NCI-H460 (cell line): ENCODE measurements at places on chromosomes 4 and X.

- peak; percentile 54 for DNase-seq
These were observed 89.6 kb upstream of the MAD2L1 start for GRCh38 chr4:120156120-120156718.

GRCh38 chr4:122798101-122798500 is 28.5 kb upstream of the FGF2 start:
- DNase-seq, result peak; percentile 47

GRCh38 chr4:8642651-8643321 is 50.2 kb downstream of the CPZ start:
- DNase-seq, result no peak

- DNase-seq, result no peak
These were observed 6.6 kb downstream of the KLHL15 start for GRCh38 chrX:24020306-24020876.

DNA sequence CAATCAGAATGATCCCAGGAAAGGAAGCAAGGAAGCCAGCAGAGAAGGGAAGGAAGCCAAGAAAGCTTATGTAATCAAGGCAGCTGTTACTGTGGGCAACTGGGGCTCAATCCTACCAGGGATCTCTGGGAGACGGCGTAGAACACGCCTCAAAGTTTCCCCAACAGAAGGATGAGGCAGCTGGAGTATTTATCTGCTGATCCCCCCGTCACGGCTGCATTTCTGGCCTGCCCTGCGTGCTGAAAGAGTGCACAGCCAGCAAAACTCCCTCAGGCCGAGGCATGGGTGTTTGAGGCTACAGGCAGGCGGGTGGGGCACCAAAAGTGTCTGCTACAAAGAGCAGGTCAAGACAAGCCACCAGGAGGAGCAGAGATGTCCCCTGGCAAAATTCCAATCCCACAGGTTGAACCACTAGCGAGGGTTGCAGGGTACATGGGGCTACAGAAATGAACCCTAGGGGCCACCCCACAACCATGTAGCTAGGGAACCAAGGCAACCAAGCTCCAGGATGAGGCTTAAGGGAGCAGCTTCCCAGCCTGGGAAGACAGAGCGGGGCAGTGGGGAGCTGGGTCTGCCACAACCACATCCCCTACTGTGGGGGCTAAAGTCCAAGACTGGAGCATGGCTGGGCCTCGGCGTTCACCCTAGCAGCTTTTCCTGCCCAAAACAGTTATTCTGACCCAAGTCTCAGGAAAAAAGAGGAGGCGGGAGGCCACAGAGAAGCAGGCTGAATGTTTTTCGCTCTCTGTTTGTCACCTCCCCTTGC is 113.4 kb downstream of the BCOR start:
- no peak for DNase-seq

DNA sequence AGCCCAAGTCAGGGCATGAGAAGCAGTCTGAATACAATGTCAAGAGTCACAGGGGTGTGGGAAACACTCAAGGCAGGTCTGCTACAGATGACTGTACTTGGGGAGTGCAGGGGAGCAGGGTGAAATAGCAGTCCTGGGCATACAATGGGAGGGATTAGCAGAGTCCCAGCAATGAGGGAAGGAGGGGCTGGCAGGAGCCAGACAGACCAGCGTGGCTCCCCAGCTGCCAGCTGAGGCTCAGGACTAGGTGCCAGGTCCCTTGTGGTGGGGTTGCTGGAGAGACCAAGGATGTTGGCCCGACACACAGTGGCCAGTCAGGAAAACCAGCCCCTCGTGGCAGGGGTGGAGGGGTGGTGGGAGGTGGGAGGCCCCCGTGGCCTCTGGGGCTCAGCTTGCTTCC is 86.6 kb downstream of the RTL5 start:
- DNase-seq, result no peak

GRCh38 chrX:499870-500364 is 113.2 kb upstream of the PPP2R3B start:
- DNase-seq, result no peak

DNA sequence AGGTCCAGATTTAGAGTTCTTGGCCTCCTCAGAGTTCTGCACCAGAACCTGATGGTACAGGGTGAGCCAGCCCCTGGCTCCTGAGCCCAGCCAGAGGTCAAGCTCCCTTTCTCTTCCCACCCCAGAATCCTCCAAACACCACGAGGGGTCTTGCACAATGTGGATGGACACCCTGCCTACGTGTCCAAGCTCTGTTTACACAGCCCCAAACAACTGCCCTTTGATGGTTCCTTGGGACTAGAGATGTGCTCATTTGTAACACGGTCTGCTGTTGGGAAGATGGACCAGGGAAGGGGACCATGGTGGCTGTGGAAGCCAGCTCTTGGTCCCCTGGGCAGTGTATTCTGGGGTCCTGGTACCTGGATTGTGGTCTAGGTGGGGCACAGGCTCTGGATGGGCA is 40.0 kb upstream of the RPS6KA3 start:
- no peak for DNase-seq

- DNase-seq, result no peak
These were observed 13.7 kb downstream of the RWDD4 start for GRCh38 chr4:183645326-183645725.

GRCh38 chr4:43282534-43282933 is 390.0 kb downstream of the GRXCR1 start:
- DNase-seq, result no peak

DNA sequence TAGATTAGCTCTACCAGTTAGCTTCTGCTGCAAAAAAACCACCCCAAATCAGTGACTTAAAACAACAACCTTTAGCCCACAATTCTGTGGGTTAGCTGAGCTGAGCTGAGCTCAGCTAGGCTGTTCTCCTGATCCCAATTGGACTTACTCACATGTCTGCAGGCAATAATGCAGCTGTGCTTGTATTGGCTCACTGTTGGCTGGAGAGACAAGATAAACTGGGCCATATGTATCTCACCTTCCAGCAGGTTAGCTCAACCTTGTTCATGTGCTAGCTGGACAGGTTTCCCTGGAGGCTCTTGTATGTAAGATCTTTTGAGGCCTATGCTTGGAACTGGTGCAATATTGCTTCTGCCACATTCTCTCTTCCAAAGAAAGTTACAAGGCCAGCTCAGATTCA is 261.5 kb upstream of the ADGRL3 start:
- DNase-seq, result no peak

GRCh38 chr4:26568446-26568994 is 15.4 kb upstream of the TBC1D19 start:
- peak; percentile 86 for DNase-seq

GRCh38 chrX:69362856-69363255 is 141.3 kb upstream of the NALF2 start:
- no peak for DNase-seq

- peak; percentile 92 for DNase-seq
These were observed 25.5 kb downstream of the GPAT3 start for GRCh38 chr4:83561381-83561780.

- DNase-seq, result no peak
These were observed 570.7 kb downstream of the BCOR start for GRCh38 chrX:39527025-39527424.

- no peak for DNase-seq
These were observed 473.4 kb downstream of the INPP4B start for GRCh38 chr4:142372530-142373260.

DNA sequence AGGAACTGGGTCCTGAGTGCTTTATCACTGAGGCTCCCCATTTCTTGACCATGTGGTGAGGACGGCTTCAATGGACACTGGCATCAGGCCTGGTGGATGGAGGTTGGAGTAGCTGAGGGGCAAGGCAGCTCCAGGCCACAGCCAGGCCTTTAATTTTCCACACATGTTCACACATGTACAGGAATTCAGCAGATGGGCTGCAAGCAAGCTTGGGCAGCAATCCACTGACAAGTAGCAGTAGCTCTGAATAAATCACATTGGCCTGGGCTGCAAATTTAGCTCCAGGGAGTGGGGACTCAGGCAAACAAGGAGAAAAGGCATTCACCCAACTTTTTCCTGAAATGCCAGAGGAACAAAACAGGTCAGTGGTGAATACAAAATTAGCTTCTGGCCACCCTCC is 107.8 kb upstream of the SCML1 start:
- no peak for DNase-seq

DNA sequence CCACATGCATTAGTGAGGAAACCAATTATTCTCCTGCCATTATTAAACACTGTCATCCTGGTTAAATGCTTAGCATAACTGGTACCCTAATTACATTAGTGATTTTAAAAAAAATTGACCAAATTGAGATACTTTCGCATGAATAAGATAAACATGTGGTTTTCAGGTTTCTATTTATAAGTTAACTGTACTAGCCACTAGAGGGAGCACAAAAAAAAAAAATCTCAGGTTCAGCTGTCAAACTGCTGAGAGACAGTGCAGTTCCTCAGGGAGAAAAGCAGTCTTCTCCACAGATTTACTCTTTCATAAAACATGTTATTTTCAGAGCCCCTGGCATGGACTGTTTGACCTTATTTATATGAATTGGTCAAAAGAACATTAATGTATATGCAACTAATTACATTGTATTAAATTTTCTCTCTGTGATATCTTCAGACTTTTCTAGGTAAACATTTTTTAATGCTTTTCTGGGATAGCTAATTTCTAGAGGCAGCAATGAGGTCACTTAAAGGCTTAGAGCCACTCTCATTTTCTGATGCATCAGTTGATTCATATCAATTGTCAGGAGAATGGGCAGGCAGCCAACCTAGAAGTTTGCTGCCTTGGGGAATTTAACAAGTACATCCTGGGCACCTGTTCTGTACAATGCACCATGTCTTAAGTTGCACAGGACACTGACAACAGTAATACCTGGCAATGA is 167.5 kb downstream of the CDS1 start:
- DNase-seq, result peak; percentile 27

- no peak for DNase-seq
These were observed 124.1 kb upstream of the WDR1 start for GRCh38 chr4:10240691-10241090.

DNA sequence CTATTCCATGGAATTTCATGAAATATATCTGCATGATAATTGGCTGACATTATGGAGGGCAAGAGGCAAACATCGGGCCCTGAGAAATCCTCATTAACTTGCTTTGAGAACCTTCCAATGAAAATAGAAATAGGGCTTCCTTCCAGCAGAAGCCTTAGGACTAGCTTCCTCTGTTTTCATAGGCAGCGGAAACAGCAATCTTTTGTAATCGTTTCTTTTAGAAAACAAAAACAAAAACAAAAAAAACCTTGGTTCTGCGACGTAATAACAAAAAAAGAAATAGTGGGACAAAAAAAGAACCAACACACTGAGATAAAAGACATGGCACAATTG is 62.9 kb downstream of the GEMIN8 start:
- no peak for DNase-seq

GRCh38 chrX:5746231-5746630 is 482.4 kb downstream of the NLGN4X start:
- no peak for DNase-seq

- DNase-seq, result no peak
These were observed 105.5 kb downstream of the PRRG1 start for GRCh38 chrX:37454537-37455285.

GRCh38 chrX:78322863-78323262 is 4.5 kb downstream of the CYSLTR1 start:
- no peak for DNase-seq

GRCh38 chr4:6199422-6199921 is 877 bp downstream of the JAKMIP1 start:
- no peak for DNase-seq

DNA sequence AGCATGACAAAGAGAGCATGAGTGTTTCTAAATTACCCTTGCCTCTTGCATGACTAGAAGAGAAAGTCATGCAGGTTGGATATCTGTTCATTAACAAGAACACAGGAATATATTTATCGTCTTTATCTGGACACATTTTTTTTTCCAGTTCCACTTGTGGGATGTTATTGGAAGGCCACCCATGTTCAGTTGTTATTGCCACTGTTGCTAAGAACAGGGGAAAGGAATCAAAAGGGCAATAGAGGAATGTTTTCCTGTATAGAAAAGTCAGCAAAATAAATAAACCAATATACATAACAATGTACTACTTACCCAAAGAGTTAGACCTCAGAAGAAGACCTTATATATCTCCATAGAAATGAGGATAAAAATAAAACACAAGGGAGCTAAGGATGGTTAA is 270.1 kb downstream of the QDPR start:
- DNase-seq, result no peak

DNA sequence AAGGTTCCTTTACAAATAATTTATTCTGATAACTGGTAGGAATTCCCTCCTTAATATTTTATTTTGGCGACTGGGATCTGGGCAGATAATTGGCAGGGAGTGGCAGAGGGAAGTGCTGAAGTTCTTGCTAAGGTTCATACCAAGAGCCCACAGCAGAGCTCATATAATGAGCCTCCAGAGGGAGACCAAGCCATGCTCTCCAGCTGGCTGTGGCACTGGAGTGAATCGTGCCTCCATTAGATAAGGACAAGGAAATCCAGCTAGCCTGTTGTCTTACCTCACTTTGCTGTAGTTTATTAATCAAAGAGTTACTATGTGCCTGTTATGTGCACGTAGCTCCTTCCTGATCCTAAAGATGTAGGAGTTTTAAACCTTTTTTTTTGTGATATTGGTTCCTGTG is 1.3 kb downstream of the ASB12 start:
- no peak for DNase-seq

DNA sequence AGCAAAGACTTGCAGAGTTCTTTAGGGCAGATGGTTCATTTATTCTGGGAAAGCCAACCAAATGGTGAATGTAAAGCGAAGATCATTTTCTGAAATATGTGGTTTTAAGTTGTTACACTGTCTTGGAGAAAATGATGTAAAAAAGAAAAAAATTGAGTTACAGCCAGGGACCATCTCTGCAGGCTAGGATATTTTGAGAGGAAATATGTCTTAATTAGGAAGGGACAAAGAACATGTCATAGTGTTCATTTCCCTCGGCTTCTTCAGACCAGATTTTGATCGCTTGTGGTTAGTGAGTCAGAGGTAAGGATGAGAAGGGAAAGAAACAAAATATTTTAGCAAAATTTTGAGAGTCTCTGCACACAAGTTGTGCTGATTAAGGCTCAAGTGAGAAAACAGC is 59.0 kb upstream of the C1QTNF7 start:
- DNase-seq, result no peak

DNA sequence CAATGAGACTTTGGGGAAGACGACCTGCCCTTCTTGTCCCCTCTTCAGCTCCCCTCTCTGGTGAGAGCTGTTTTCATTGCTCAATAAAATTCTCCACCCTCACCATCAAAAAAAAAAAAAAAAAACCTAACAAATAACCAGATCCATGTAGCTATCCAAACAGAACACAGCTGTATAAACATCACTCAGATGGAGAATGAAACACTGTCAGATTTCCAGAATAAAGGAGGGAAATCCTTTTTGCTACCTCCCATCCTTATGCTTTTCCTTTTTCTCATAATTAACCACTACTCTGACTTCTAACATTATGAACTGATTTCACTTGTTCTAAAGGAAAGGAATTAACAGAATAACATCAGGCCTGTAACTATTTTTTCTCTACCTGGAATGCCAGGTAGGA is 155.6 kb downstream of the PPP4R3C start:
- DNase-seq, result no peak

DNA sequence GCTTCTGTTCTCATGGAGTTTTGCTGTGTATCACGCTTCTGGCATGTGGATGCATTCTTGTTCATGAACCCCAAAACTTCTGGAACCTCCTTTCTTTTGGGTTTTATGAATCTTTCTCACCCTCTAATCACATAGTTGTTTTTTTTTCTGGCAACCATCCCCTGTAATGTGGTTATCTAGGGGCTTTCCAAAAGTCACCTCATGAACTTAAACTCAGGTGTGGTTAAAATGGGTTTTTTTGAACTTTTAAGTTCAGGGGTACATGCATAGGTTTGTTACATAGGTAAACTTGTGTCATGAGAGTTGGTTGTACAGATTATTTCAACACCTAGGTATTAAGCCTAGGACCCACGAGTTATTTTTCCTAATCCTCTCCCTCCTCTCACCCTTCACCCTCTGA is 1099.4 kb upstream of the SLIT2 start:
- no peak for DNase-seq

GRCh38 chr4:160772668-160773067 is 1391.1 kb downstream of the FSTL5 start:
- no peak for DNase-seq
